Retina (tissue), 1 donor: ENCODE measurements at places on chromosomes 1 and 21.

DNA sequence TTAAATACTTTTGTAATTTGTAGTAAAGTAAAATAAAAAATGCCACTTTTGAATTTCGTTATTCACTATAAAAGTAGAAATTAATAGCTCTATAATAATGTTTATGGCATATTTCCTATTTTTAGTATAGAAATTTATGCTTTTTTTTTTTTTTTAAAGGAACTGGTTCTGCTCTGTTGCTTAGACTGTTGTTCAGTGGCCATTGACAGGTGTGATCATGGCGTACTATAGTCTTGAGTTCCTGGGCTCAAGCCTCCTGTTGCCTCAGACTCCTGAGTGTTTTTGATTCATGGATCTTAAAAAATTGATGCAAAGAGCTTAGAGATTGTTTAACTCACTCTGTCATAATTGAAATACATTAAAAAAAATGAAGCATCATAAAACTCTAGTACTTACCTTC is 53.6 kb downstream of the RPS6KC1 start:
- no peak for DNase-seq

- no peak for DNase-seq
These were observed 101.0 kb upstream of the CASZ1 start for GRCh38 chr1:10897321-10897980.

GRCh38 chr1:58815686-58816071 is 31.8 kb upstream of the JUN start:
- no peak for DNase-seq

- DNase-seq: no peak
These were observed 26.2 kb downstream of the ATP8B2 start for GRCh38 chr1:154351363-154352068.

GRCh38 chr1:214003233-214003632 is 15.5 kb downstream of the PROX1 start:
- DNase-seq: no peak

- DNase-seq: peak; percentile 5
These were observed 74.4 kb downstream of the PTGS2 start for GRCh38 chr1:186605762-186606350.

- DNase-seq: no peak
These were observed 116.4 kb downstream of the SYT2 start for GRCh38 chr1:202593845-202594244.

DNA sequence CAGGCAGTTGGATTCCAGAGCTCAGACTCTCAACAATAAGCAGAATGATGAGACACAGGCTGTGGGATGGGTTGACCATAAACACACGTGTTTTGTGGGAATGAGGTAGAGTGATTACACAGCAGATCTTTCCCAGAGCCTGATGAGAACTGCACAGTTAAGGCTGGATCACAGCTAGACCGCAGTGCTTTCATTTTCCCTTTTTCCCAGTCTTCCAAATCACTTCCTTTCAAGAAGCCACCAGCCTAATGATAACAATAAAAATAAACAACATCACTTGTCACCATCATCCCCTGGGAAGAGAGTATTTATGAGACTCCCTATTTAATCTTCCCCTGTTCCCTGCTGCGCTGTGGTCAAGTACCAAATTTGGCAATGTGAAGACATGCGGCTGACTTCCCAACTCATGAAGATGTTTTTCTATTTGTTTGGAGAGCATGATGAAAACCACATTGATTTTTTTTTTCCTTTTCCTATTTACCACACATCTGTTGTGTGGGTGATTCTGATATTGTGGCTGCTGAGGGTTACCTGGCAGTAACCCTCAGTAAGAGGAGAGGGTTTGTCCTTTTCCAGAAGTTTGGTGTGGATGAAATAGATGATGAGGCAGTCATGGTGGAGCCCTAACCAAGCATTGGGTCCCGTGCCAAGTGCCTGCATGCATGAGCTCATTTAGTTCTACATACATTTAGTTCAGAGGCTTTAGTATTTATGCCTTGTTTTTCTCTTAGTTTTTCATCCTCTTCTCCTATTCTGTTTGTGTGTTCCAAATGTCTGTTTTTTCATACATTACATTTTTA is 248.9 kb upstream of the HOOK1 start:
- no peak for DNase-seq

GRCh38 chr1:18951818-18952391 is 4.6 kb downstream of the IFFO2 start:
- no peak for DNase-seq

- DNase-seq: no peak
These were observed 850.2 kb upstream of the ADAMTS5 start for GRCh38 chr21:27817074-27817473.

- DNase-seq: no peak
These were observed 43.7 kb downstream of the ST7L start for GRCh38 chr1:112575154-112575804.

- no peak for DNase-seq
These were observed 18.5 kb downstream of the ANKRD13C start for GRCh38 chr1:70336050-70336449.

DNA sequence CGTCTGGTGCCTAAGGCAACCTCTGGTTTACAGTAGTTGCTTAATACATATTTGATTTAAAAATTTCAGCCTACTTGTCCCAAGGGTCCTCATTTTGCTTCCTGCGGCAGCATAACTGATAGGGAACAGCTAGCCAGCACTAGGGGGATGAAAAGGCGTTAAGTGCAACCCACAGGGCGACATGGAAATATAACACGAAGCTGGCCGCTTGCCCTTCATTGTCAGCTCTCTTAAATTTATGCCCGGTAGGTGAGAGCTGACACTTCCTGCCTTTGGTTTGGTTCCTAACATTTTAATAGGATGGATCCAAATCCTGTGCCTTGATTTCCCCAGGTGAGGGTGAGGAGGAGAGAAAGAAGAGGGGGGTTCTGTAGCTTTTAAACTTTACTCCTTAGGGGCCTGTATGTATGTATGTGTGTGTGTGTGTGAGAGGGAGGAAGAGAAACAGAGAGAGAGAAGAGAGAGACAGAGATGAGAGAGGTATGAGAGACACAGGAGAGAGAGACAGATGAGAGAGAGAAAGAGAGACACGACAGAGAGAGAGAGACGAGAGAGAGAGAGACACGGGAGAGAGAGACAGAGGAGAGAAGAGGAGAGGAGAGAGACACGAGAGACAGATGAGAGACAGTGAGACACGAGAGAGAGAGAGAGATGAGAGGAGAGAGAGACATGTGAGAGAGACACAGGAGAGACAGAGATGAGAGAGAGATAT is 938 bp upstream of the ACTN2 start:
- peak; percentile 26 for DNase-seq

- peak; percentile 92 for DNase-seq
These were observed 809 bp downstream of the SYT11 start for GRCh38 chr1:155859881-155860871.

GRCh38 chr1:86933562-86934377 is 19.3 kb downstream of the HS2ST1 start:
- DNase-seq: no peak

GRCh38 chr1:202673531-202673930 is 36.7 kb downstream of the SYT2 start:
- DNase-seq: no peak

GRCh38 chr1:5649166-5649551 is 343.1 kb downstream of the NPHP4 start:
- DNase-seq: no peak

DNA sequence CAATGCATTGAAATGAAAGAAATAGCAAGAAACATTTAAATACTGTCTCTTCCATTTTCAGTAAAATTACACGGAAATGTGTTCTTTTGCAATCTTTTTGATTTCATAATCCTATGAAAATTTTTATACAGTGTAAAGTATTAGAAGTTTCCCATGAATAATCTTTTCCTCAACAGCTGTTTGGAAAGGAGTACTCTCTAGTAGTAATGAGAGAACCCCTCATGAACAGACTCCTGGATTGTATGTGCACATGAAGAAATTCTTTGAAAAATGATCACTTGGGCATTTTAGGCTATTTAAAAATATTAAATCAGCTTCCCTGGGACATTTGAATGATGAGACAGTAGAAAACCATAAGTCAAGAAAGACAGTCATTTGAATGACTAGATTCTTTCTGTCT is 64.4 kb downstream of the LHX9 start:
- no peak for DNase-seq

DNA sequence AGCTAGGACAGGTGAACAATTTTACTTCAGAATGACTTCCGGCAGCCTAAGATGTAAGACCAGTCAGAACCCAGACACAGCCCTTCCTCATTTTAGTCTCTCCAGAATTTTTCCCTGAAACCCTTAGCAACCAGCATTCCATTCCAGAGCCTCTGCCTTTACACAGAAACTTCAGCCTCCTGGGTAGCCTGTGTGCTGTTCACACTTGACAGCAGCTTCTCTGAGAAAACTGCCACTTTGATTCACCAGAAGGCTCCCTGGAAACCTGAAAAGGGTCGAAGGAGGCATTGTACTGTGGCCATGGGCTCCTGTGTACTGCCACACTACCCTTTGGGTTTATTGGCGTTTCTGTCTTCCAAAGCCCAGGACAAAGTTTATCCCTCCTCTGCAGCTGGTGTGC is 17.4 kb downstream of the HYI start:
- no peak for DNase-seq

DNA sequence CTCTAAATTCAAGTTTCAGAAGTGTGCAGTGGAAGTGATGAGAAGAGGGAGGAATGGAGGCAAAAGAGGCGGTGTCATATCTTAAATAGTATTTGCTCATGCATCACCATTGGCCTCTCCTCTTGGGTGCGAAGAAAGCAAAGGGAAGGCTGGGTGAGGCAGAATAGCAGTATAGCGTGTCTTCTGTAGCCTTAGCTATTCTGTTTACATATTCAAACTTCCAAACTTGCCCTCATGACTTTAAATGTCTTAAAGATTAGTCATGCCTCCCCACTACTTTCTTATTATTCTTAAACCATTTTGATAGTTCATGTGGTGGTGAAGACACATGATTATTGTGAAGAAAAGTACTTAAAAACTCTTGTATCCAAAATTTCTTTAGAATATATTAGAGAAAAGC is 104.6 kb upstream of the TENT5C start:
- no peak for DNase-seq

DNA sequence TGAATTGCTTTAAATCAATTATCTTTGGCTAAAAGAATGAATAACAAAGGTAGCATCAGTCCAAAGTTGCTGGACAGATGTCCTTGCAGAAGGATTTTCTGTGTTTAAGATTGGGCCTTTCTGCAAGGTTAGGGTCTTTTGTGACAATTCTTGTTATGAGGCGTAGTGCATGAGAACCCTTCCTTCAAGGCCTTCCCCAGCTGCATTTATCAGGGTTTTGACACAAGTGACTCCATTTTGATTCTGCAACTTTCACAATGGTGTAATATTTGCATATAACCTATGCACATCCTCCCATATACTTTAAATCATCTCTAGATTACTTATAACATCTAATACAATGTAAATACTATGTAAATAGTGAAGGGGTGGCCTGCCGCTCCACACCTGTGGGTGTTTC is 1.1 kb upstream of the SETD4 start:
- DNase-seq: no peak

- DNase-seq: no peak
These were observed 12.5 kb downstream of the SLC9A1 start for GRCh38 chr1:27142464-27142863.

- no peak for DNase-seq
These were observed 1.4 kb downstream of the CDA start for GRCh38 chr1:20590306-20590777.
